ENCODE measurements at places on chromosomes 1 and 21. TPM values are rescaled to one million over a fixed set of nuclear protein-coding genes. Genes with fewer than 3 reads are reported as not detected.

The SLC25A34 gene
- total RNA-seq = 5.8 TPM

The RNU1-2 gene
- total RNA-seq = 2,384 TPM

The S100A7A gene
- total RNA-seq = not detected

The PCP4L1 gene
- total RNA-seq = 0.04 TPM

The NHLH1 gene
- 0.04 TPM for total RNA-seq

DNA sequence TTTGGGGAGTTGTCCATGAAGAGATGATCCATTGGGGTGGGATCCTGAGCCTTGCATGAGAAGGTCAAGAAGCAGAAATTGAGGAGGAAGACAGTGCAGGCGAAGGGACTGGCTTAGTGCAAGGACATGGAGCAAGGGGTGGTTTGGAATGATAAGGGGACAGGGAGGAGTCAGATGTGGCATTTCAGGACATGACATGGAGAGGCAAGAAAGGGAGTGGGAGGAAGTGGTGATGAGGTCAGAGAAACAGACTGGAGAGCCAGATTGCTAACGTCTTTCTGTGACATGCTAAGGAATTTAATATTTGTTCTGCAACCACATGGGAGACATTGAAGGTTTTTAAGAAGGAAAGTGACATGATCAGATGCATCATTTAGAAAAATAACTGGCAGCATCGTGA is 346.8 kb upstream of the FMN2 start:
- no peak for DNase-seq

GRCh38 chr1:34916104-34916503 is 13.3 kb downstream of the DLGAP3 start:
- no peak for DNase-seq

DNA sequence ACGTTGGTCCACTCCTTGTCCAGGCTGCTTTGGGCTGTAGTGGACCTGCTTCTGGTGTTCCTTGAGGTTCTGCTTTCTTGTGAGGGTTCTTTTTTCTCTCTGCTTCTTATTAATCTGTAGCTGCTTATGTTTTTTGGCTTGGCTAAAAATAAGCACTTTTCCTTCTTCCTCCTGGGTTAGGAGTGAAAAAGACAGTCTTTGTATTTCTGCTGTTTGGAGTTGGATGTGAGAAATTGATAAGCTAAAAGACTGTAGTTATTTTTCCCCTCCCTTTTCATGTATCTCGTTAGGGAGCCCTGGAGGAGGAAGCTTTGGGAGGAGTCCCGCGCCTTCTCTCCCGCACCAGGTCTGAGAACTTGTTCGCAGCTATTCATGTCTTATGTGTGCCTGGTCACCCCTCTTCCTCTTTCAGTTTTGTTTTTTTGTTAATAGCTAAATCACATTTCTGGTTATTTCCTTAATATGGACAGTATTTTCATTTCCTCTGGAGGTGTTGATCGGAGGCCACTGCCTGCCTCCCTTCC is 79.0 kb downstream of the GALNT2 start:
- DNase-seq = no peak

GRCh38 chr21:40835184-40835694 is 11.7 kb downstream of the DSCAM start:
- DNase-seq = peak; percentile 65

DNA sequence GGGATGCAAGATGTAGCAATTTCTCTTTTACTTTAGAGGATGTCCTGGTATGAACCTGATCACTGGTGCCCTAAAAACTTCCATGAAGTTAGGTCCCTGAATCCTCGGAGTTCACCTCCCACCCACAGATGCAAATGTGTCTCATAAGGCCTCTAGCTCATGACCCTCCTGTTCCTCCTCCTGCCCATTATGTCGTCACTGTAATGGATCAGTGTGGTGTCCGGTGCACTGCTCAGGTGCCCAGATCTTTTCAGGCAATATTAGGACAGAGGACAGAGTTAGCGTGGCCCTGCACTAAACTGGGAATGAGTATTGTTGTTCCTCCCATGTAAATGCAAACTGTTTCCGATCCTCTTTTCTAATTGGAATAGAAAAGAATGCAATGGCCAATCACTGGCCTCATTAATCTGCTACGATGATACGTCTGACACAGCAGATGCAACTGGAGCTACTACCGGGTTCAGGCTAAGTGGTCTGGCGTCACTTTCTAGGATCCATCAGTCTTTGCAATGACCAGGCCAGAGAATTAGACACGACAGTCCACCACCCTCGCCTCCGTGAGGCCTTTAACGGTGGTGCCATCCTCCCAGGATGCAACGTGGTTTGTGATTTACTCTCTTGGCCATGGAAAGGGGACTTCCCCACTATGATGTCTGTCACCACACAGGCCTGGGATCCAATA is 3.4 kb upstream of the COL6A2 start:
- no peak for DNase-seq

DNA sequence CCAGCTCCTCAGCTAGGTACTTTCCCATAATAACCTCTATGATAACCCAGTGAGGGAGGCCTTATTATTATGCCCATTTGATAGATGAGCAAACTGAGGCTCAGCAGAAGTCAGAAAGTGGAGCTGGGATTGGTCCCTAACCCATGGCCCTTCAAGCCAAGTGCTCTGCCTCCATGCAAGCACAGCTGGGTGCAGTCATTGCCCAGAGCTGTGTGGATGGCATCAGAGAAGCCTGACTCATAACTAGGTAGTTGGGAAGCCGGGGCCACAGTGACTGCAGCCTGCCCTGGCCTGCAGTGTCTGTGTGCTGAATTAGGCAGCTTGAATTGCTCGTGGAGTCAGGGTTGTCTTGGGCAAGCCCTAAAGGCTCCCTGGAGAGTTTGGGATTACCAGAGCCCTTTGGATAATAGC is 89.9 kb upstream of the SLC2A1 start:
- DNase-seq = no peak

DNA sequence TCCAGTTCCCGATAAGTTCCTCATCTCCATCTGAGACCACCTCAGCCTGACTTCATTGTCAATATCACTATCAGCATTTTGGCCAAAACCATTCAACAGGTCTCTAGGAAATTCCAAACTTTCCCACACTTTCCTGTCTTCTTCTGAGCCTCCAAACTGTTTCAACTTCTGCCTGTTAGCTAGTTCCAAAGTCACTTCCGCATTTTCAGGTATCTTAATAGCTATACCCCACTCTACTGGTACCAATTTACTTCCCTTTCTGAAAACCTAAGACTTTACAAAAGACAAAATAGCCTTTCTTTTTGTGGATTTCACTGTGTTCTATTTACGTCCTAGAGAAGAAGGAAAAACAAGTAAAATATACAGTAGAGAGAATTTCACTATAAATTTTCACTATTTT is 147.0 kb upstream of the FMN2 start:
- DNase-seq = no peak

- no peak for DNase-seq
These were observed 7.1 kb upstream of the KCNAB2 start for GRCh38 chr1:6038603-6039002.

- DNase-seq = peak; percentile 84
These were observed 101.4 kb upstream of the PDE4B start for GRCh38 chr1:65691152-65691900.

GRCh38 chr1:67332653-67333529 is 25.2 kb downstream of the IL12RB2 start:
- no peak for DNase-seq

- DNase-seq = no peak
These were observed 1.0 kb downstream of the MRAP start for GRCh38 chr21:32299695-32300094.

DNA sequence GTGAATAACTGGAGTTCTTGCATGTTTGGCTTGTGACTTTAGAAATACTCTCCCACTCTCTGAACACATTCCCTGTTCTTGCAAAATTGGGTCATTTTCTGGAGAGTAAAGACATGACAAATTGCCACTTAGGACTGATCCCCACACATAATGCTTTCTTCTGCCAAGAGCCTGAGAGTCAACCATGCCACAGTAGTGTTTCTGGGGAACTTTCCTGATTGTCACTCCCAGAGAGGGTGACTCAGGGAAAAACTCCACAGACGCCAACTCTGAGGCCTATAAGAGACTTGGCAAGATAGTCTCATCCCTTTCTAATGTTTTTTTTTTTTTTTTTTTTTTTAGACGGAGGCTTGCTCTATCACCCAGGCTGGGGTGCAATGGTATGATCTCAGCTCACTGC is 157.8 kb downstream of the ATG4C start:
- peak; percentile 9 for DNase-seq

- DNase-seq = peak; percentile 86
These were observed 54.5 kb downstream of the EXO1 start for GRCh38 chr1:241902391-241903065.

- DNase-seq = no peak
These were observed 12.9 kb upstream of the SELENON start for GRCh38 chr1:25786887-25787759.

DNA sequence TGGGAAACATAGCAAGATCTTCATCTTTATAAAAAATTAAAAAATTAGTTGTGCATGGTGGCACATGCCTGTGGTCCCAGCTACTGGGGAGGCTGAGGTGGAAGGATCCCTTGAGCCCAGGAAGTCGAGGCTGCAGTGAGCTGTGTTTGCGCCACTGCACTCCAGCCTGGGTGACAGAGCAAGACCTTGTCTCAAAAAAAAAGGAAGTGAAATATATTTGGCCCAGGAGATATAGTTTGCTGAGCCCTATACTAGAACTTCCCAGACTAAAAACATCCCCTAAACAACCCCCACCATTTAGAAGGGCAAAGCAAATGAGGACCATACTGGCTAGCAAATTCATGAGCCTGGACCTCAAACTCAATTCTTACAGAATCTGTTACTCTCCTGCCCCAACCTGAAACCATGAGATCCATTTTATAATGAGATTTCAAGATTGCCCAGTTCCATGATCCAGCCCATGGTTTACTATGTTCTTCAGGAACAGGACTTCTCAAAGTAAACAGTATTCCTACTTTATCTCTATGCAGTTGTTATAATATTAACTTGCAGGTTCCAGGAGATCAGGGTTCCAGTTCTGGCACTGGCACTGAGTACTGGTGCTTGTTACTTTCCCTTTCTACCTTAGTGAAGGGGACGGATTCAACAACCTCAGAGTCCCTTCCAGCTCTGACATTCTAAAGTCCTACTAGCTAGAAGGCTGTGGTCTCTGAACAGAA is 48.9 kb upstream of the TADA1 start:
- no peak for DNase-seq

- DNase-seq = no peak
These were observed 17.9 kb downstream of the TNFRSF25 start for GRCh38 chr1:6447818-6448748.

DNA sequence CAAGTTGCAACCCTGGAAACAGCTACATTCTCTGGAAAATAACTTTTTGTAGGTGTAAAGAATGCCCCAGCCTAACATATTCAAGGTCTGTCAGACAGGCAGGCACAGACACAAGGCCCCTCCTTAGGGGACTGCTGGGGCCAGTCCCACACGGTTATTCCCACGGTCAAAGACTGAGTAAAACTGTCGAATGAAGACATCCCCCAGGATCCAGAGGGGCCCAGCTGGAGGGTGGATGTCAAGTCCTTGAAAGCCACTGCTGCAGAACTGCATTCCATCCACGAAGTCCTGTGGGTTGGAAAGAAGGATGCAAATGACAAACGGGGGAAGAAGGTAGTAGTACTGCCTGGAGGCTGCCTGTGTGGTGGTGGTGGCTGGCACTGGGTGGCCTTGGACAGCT is 6.9 kb upstream of the RAB7B start:
- no peak for DNase-seq

- no peak for DNase-seq
These were observed 66.2 kb downstream of the SCCPDH start for GRCh38 chr1:246790364-246790763.

DNA sequence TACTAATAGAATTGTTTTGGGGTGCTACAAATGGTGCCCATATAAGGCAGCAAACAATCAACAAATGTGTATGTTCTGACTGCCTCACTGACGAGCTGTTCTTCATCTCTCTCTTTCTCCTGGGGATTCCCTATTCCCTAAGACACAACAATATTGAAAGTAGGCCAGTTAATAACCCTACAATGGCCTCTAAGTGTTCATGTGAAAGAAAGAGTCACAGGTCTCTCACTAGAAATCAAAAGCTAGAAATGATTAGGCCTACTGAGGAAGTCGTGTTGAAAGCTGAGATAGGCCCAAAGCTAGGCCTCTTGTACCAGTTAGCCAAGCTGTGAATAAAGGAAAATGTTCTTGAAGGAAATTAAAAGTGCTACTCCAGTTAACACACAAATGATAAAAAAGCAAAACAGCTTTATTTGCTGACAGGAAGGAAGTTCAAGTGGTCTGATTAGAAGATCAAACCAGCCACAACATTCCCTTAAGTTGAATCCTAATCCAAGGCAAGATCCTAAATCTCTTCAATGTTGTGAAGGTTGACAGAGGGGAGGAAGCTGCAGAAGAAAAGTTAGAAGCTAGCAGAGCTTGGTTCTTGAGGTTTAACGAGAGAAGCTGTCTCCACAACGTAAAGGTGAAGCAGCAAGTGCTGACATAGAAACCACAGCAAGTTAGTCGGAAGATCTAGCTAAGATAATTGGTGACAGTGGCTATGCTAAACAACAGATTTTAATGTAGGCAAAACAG is 26.3 kb downstream of the ATP2B4 start:
- DNase-seq = no peak

DNA sequence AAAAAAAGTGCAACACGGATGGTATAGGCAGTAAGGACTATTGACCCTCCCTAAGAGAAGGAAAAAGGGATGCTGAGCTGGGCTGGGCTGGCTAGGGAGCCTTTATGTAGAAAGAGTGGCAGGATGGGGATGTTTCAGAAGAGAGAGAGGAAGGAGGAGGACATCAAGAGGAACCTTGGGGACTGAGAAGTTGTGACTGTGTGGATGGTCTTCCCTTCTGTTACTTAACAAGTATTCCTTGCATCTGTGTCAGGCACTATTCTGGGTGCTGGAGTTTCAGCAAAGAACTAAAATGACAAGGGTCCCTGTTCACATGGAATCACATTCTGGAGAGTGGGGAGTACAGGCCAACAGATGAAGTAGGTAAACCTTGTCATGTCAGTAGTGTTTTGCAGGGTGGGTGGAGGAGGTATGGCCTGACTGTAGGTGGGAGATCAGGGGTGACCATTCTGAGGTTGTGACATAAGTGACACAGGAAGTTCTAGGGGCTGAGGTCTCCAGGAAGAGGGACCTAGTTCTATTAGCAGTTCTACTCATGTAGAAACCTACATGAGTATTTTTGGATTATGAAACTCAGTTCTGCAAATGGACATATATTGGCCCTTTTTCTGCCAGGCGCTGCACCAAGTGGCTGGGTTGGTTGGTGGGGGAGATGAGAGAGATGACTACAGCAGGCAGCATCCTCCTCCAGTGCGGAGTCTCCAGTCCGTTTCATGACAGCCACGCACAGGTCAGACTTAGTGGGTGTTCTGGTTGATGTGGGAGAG is 53.8 kb downstream of the PRDM2 start:
- DNase-seq = no peak

DNA sequence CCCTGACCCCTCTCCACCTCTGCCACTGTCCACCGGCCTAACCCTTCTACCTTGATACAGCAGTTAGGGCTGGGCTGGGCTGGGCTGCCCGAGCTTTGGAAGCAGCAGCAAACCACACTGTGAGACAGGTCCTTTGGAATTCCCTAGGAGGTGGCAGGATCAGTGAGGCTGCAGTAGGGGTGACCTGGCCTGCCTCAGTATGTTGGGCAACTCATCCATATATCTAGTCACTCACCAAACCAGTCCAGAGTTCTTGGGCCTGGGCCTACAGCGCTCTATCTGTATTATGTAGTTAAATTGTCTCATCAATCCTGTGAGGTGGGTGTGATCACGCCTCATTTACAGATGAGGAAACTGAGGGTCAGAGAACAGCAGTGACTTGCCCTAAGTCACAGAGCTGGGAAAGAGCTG is 13.3 kb upstream of the SYNC start:
- DNase-seq = no peak

GRCh38 chr1:40183055-40183710 is 22.0 kb downstream of the RLF start:
- peak; percentile 3 for DNase-seq

GRCh38 chr1:7430691-7431090 is 340.4 kb upstream of the VAMP3 start:
- peak; percentile 32 for DNase-seq

- peak; percentile 41 for DNase-seq
These were observed 295.3 kb upstream of the LYPLAL1 start for GRCh38 chr1:218878369-218878768.
